Activated CD4-positive, alpha-beta memory T cell treated with anti-CD3 and anti-CD28 coated beads for 36 hours (primary cell): ENCODE measurements at places on chromosomes 2 and 18. TPM values are rescaled to one million over a fixed set of nuclear protein-coding genes. Genes with fewer than 3 reads are reported as not detected.

- peaks cover 3% of the 10 kb centered on the region for H3K4me1 ChIP-seq
- no peak overlapping the region for H3K27ac ChIP-seq
- H3K27me3 ChIP-seq = peaks cover 44% of the 10 kb centered on the region
- no peaks in the 10 kb centered on the region for H3K36me3 ChIP-seq
- H3K4me3 ChIP-seq = no peak overlapping the region
Observed at GRCh38 chr18:58847383-58848071, 17.1 kb upstream of the ZNF532 start.

DNA sequence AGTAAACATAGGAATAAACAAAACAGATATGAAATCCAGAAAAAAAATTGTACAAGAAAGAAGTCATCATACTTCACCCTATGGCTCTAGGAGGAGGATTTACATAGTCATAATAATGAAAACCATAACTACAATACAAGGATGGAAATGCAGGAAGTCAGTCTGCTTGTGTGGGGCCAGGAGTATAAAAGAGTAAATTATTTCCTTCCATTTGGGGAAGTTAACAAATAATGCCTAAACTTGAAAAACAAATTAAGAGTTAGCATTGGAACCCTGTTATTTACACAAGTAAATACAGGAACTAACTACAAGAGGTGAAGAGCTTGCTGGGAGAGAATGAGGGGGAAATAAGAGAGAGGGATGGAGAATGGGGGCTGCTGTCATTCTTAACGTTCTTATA, 15.4 kb downstream of the TMEM163 start:
- no peaks in the 10 kb centered on the region for H3K36me3 ChIP-seq
- no peak overlapping the region for H3K27ac ChIP-seq
- H3K4me1 ChIP-seq = peaks cover 14% of the 10 kb centered on the region

DNA sequence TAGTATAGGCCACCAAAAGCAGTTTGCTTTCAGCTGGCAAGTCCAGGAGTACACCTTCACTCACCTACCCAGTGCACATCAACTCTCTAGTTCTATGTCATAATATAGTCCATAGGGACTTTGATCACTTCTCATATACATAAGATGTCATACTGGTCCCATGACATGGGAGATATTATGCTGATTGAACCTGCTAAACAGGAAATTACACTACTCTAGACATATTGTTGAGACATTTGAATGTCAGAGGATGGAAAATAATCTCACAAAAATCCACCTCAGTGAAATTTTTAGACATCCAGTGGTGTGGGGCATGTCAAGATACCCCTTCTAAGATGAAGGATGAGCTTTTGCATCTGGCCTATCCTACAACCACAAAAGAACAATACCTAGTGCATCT, 322.5 kb downstream of the EN1 start:
- no peak overlapping the region for H3K27ac ChIP-seq
- no peak for DNase-seq
- peaks cover 6% of the 10 kb centered on the region for H3K27me3 ChIP-seq
- H3K4me3 ChIP-seq = no peak overlapping the region
- no peaks in the 10 kb centered on the region for H3K36me3 ChIP-seq
- H3K4me1 ChIP-seq = no peaks in the 10 kb centered on the region

SPHKAP gene
- total RNA-seq = not detected

DNA sequence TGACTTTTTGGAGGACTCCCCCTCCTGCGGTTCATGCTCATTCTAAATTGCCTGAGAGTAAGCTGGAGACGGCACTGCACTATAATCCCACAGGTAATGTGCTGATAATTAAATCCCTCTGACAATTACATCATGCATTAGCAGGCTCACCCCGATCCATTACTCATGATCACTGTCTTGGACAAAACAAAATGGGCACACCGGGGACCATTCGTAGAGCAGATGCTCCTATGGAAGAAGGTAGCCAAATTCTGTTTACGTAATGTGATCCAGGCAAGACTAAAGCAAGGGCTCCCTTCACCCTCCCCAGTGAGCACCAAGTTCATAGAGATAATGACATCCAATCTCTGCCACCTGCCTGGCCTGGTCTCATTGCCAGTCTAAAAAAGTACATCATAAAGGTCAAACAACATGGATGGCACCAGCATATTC, 657.1 kb upstream of the SOX11 start:
- no peak overlapping the region for H3K4me3 ChIP-seq
- H3K36me3 ChIP-seq = no peaks in the 10 kb centered on the region
- no peaks in the 10 kb centered on the region for H3K27me3 ChIP-seq
- DNase-seq = no peak
- no peaks in the 10 kb centered on the region for H3K4me1 ChIP-seq
- H3K27ac ChIP-seq = no peak overlapping the region

EPAS1 gene
- 54.6 TPM for total RNA-seq

EPB41L3 gene
- 0.88 TPM for total RNA-seq

DNA sequence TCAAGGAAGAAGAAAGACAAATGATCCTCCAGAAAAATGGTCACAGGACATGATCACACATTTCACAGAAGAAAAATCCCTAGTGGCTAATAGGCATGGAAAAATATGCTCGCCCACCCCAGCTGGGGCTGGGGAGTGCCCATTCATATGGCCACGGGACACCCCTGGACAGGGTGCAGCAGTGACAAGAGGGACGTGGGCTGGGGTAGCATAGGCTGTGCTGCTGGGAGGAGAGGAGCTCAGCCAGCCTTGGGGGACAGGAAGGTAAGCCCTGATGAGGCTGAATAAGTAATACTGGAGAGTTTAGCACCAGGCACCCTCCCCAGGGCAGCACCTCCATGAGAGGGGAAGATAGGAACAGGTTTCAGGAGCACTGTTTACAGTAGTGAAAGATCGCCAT, 254.9 kb upstream of the HS6ST1 start:
- no peaks in the 10 kb centered on the region for H3K4me1 ChIP-seq
- H3K4me3 ChIP-seq = no peak overlapping the region
- no peaks in the 10 kb centered on the region for H3K27me3 ChIP-seq
- no peak overlapping the region for H3K27ac ChIP-seq
- DNase-seq = no peak
- no peaks in the 10 kb centered on the region for H3K36me3 ChIP-seq

AFF3 gene
- total RNA-seq = 0.22 TPM

NETO1 gene
- total RNA-seq = not detected

SKA1 gene
- total RNA-seq = 46.0 TPM

SIGLEC15 gene
- not detected for total RNA-seq

ACMSD gene
- total RNA-seq = not detected

DSG1 gene
- total RNA-seq = not detected

DNA sequence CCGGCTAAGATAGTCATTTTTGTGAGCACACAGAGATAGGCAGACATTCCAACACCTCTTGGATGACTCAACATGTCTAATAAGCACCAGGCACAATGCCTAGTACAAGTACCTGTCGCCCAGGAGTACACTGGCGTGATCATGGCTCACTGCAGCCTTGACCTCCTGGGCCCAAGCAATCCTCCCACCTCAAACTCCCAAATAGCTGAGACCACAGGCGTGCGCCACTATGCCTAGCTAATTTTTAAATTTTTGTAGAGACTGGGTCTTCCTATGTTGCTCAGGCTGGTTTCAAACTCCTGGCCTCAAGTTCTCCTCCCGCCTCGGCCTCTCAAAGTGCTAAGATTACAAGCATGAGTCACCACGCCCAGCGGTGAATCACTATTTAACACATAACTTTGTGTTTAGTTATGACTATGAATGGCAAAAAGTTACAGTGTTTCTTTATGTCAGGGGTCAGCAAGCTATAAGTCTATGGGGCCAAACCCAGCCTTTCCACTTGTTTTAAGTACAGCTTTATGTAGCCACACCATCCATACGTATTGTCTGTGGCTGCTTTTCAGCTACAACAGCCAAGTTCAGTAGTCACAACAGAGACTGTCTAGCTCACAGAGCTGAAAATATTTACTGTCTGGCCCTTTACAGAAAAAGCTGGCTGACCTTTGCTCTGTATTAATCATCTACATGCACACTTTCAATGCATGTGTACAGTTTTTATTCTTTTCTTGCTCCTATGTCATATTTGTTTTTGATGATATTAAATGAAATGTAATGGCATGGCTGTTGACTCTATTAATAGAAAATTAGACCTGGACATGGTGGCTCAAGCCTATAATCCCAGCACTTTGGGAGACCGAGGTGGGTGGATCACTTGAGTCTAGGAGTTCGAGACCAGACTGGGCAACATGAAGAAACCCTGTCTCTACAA, 18.7 kb downstream of the ORC2 start:
- peak overlapping the region; percentile 79 for H3K27ac ChIP-seq
- H3K36me3 ChIP-seq = peaks cover 32% of the 10 kb centered on the region
- H3K4me1 ChIP-seq = peaks cover 30% of the 10 kb centered on the region
- peak; percentile 88 for DNase-seq
- no peak overlapping the region for H3K4me3 ChIP-seq

CSRNP3 gene
- not detected for total RNA-seq

DNA sequence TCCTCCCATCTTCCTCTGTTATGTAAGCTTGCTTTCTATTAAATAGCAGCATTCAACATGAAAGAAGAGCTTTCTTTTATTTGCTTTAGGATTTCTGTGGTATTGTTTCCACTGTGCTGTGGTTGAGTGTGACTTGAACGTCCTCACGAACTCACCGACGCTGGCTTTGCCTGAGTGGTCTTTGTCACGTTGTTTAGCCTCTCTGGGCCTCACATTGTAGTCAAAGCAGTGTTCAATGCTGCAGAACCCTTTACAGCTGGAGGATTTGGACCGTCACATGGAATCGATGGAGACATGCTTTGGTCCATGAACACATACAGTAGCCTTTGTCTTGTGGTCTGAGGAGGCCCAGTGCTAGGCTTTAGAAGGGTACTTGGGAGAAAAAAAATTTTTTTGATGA, 66.3 kb downstream of the TANC1 start:
- no peaks in the 10 kb centered on the region for H3K4me1 ChIP-seq
- no peak overlapping the region for H3K4me3 ChIP-seq
- no peak for DNase-seq
- H3K27me3 ChIP-seq = peaks cover 1% of the 10 kb centered on the region
- H3K36me3 ChIP-seq = no peaks in the 10 kb centered on the region

MC2R gene
- not detected for total RNA-seq

RBM43 gene
- total RNA-seq = 3.7 TPM
